ENCODE measurements at places on chromosomes 13 and 19.
A peak's percentile ranks its signal among the peaks of the same experiment; 100 is the strongest.

DNA sequence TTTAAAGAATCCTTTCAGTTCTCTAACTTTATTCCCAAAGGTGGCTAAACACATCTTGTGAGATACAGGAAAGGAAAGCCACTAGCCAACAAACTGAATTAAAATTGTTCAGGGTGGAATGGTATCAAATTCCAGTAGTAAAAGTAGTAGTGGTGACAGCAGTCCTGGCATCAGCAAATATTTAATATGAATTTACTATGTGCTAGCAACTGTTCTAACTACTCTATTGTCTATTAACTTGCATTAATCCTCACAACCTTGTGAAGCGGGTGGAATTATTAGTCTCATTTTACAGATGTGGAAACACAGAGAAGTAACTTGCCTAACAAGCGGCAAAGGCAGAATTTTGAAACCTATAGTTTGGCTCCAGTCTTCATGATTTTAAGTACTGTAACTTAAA lies 130.1 kb downstream of the KLF12 start:
- no peak for DNase-seq

GRCh38 chr19:47315125-47315821 lies 5.6 kb downstream of the C5AR1 start:
- peak; percentile 63 for DNase-seq

GRCh38 chr13:99749271-99750019 lies 222.1 kb downstream of the ZIC5 start:
- DNase-seq: no peak

DNA sequence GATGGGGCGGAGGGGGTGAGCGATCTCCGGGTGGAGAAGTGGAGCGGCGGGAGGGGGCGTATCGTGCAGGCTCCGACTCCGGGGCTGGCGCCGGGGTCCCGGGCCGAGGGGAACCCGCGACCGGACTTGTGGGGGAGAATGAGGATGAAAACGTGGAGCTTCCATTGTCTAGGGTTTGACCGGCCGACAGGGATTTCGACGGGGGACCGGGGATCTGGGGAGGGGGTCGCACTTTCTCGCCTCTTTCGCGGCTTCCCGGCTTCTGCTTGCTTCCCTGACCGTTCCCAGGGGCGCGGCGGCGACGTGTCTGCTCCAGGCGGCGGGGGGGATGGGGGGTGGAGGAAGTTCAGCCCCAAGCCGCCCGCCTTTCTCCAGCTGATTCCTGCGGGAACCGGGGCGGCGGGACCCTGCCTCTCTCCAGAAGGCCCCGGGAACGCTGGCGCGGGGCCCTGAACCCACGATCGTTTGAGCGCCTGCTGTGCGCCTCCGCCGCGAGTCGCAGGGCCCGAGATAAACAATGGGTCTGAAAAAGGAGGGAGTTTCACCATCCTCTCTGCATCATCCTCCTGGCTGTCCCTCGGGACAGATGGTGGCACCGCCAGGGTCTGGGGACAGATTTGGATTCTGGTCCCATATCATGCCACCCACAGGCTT lies 790 bp downstream of the TPM4 start:
- DNase-seq: peak; percentile 31

DNA sequence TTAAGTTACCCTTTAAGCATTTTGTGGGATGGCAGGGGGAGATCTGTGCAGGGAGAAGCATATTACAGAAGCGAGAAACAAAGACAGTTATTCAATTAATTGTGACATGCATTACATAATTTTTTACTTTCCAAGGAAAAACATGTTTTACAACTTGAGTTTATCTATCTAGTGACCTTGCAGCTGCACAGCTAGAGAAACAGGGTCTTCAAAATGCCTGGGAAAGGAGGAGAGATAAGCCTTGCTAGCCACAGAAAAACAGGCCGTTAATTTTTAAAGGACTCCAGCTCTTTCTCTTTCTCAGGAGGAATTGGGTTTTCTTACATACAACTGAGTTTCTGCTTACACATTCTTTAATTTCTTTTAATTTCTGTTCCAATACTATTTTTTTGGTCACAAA lies 14.8 kb upstream of the ZNF431 start:
- DNase-seq: no peak

GRCh38 chr13:109687559-109688448 lies 98.6 kb downstream of the IRS2 start:
- no peak for DNase-seq

- DNase-seq: no peak
These were observed 22.0 kb upstream of the GPR18 start for GRCh38 chr13:99280166-99280565.

GRCh38 chr19:29752450-29753025 lies 37.5 kb upstream of the C19orf12 start:
- no peak for DNase-seq

GRCh38 chr13:35818633-35819067 lies 312.5 kb downstream of the DCLK1 start:
- DNase-seq: no peak

GRCh38 chr19:55597501-55597921 lies 1.8 kb downstream of the FIZ1 start:
- no peak for DNase-seq

DNA sequence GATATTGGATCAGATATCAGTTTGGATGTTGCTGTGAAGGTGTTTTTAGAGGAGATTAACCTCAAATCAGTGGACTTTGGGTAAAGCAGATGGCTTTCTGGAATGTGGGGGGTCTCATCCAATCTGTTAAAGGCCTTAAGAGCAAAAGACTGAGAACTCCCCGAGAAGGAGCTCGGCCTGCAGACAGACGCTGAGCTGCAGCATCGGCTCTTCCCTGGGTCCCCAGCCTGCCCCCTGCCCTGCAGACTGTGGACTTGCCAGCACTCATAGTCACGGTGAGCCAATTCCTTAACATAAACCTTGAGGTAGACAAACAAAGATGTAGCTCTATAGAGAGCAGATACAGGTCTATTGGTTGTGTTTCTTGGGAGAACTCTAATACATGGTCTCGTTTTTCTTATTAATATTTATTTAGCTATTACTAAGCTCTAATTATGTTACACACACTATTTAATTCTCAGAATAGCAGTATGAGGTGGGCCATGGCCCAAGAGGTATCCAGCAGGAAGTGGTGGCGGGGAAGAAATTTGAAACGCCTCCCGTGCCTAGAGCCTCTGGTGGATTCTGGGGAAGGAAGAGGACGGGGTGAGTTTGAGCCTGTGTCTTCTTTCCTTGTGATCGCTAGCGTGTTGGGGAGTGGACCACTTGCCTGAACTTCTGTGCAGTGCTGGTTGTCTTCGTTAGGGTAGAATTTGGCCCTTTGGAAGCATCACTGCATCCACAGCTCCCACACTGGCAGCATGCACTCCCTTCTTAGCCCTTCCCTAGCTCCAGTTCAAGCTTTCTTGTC lies 305.3 kb downstream of the TEX29 start:
- DNase-seq: no peak

GRCh38 chr13:25175026-25175425 lies 2.9 kb upstream of the AMER2 start:
- DNase-seq: no peak

DNA sequence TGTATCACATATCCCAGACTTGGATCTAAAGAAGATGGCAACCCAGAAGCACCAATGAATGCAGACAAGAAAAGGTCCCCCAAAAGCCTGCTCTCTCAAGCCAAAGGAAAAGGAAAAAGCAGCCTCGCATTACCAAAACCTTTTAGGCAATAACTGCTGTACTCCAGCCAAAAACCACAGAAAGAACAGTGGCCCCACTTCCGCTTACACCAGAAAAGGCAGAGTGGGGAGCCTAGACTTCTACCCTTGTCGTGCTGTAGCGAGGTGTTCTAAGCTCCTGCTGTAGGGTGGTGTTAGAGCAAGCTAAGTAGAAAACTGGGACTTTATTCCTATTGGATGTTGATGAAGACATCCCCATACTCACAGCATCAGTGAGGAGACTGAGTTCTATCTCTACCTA lies 244.0 kb upstream of the RXFP2 start:
- DNase-seq: no peak

GRCh38 chr19:44072543-44073401 lies 813 bp downstream of the ZNF284 start:
- peak; percentile 13 for DNase-seq

DNA sequence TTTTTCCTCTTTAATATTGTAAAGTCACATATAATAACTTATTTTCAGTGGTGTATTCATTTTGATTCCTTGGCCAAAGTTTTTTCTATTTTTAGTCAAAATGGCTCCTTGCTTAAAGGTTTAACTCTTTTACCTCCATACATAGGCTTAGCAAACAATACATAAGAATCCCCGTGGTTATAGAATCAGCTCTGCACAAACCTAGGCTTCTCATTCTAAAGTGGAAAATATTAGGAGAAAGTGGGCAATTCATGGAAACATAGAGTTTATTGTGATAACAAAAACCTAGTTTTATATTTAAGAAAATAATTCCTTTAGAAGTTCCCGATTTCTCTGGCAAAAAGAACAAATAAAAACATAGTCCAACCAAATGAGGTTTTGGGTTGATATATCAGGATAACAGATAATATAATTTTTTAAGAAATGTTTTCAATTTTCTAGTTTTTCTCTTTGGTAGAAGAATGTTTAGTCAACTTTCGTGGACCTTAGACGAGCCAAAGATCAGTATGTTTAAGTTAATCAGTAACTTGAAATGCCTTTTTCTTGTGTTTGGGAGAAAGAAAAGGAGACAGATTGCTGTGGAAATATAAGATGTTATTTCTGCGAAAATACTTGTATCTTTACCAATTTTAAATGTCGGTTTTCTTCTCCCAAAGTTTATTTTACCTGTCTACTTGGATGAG lies 93.4 kb upstream of the KLF12 start:
- no peak for DNase-seq

DNA sequence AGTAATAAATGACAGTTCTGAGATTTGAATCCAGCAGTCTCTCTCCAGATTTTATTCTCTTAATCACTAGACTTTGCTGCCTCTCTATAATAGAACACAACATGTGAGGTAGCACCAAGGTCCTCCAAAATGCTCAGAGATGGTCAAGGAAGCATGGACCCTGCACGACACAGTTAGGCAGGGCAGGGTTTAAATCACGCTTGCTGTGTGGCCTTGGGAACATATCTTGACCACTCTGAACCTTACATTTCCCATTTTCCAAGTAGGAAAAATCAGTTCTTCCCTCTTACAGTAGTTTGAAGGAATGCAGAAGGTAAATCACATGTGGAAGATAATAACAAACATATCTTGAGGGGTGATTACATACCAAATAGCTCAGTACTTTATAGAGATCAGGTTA lies 6.3 kb downstream of the SYT3 start:
- no peak for DNase-seq

DNA sequence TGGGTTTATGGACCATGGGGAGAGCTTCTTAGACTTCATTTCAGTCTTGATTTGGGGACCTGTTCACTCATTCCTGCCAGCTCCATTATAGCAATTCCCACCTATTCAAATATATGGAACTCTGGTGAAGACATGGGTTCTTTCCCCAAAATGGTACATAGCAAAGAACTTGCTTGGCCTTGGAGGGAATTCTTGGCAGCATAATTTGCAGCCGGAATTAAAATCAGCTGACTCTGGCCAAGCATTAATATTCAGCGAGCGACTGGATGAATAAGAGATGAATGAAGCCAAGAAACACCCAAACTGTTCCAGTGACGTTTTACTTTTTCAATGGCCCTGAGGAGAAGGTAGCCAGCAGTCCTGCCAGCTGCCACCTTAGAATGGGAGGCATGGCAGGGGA lies 88.4 kb upstream of the SOX1 start:
- no peak for DNase-seq

- no peak for DNase-seq
These were observed 133.8 kb downstream of the PDS5B start for GRCh38 chr13:32720026-32720425.

DNA sequence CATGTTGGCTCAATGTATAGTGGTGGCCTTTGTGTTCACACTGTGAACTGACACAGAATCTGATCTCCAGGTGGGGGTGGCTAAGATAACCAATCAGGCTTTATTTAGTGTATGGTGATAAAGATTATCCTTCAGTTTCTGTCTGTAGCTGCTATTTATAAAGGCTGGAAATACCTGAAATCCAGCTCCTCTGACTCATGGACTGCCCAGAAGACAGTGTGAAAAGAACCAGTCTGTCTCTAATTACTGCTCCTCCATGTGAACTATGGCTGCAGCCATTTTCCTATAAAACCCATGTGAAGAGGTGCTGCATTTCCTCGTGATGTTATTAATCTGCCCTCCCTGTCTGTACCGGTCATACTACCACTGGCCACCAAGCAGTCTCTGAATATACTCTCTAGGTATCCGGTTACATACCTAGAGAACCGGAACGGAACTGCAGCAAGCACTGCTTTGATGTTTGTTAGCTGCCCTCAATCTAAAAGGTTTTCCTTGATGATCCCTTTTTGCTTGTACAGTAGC lies 238.0 kb downstream of the LHFPL6 start:
- no peak for DNase-seq

DNA sequence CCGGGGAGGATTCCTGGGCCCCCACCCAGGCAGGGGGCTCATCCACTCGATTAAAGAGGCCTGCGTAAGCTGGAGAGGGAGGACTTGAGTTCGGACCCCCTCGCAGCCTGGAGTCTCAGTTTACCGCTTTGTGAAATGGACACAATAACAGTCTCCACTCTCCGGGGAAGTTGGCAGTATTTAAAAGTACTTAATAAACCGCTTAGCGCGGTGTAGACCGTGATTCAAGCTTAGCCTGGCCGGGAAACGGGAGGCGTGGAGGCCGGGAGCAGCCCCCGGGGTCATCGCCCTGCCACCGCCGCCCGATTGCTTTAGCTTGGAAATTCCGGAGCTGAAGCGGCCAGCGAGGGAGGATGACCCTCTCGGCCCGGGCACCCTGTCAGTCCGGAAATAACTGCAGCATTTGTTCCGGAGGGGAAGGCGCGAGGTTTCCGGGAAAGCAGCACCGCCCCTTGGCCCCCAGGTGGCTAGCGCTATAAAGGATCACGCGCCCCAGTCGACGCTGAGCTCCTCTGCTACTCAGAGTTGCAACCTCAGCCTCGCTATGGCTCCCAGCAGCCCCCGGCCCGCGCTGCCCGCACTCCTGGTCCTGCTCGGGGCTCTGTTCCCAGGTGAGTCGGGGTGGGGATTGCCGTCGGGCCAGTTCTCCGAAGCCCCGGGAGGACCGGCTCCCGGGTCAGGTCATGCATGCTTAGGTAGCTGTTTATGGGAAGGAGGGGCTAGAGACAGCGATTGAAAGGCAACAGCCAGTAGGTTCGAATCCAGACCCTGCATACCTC lies at the start of gene ICAM1:
TSS of gene ICAM1 (plus strand) at position 505 of the 779 bp plus-strand sequence. CDS start at position 545, 40 bp downstream.
- DNase-seq: peak; percentile 86

DNA sequence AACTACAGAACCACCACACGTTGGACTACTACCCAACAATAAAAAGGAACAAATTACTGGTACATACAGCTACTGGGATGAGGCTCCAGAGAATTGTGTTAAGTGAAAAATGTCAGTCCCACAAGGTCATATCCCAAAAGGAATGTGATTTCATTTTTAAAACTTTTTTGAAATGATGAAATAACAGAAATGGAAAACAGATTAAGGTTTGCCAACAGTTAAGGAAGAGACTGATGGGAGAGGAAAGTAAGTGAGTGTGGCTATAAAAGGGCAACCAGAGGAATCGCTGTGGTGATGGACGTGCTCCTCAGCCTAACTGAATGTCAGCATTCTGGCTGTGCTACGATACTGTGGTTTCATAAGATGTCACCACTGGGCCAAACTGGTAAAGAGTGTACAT lies 512.8 kb downstream of the UQCRFS1 start:
- DNase-seq: no peak

GRCh38 chr13:28794396-28794795 lies 25.7 kb upstream of the MTUS2 start:
- DNase-seq: no peak
